Activated CD4-positive, alpha-beta memory T cell treated with anti-CD3 and anti-CD28 coated beads, Interleukin-2, amount 10 ng/mL, durations not matched to agents 7 days and 5 days (primary cell): ENCODE measurements at places on chromosomes 2 and 18. TPM values are rescaled to one million over a fixed set of nuclear protein-coding genes. Genes with fewer than 3 reads are reported as not detected.

Gene IGFBP2
- total RNA-seq: 0.83 TPM

Gene SDC1
- total RNA-seq: 0.33 TPM

Gene REG3G
- not detected for total RNA-seq

Gene FBXO36
- 0.71 TPM for total RNA-seq

Gene ZNF24
- total RNA-seq: 53.9 TPM

Gene GPBAR1
- total RNA-seq: 0.68 TPM

Gene PLA2R1
- not detected for total RNA-seq

Gene CCL20
- total RNA-seq: 4.7 TPM

Gene NEMP2
- total RNA-seq: 18.9 TPM

Gene CSRNP3
- total RNA-seq: not detected

Gene NCKAP5
- not detected for total RNA-seq

Gene TMX3
- total RNA-seq: 55.9 TPM

Gene ABHD1
- 0.13 TPM for total RNA-seq

Gene PRPF40A
- 113 TPM for total RNA-seq

Gene CYS1
- total RNA-seq: 0.40 TPM

Gene GRHL1
- total RNA-seq: 2.0 TPM

Gene RIT2
- not detected for total RNA-seq

Gene REG1B
- total RNA-seq: not detected

Gene DCC
- total RNA-seq: not detected

Gene PGAP1
- 53.6 TPM for total RNA-seq

Gene SLC19A3
- not detected for total RNA-seq

Gene RFTN2
- not detected for total RNA-seq

Gene PLB1
- total RNA-seq: 1.1 TPM

Gene FRZB
- total RNA-seq: not detected

Gene LYPD6B
- total RNA-seq: not detected

Gene LOXHD1
- not detected for total RNA-seq

Gene SH3BP4
- total RNA-seq: 0.08 TPM

Gene MRO
- total RNA-seq: not detected

Gene ARHGEF33
- 0.28 TPM for total RNA-seq

Gene TFPI
- not detected for total RNA-seq

Gene IL1A
- 4.8 TPM for total RNA-seq

Gene RASGRP3
- 6.3 TPM for total RNA-seq

Gene EN1
- not detected for total RNA-seq

Gene DPYSL5
- not detected for total RNA-seq

Gene CPLX4
- not detected for total RNA-seq

Gene TPGS2
- total RNA-seq: 110 TPM

Gene ALLC
- not detected for total RNA-seq

Gene TBR1
- not detected for total RNA-seq

Gene GNLY
- total RNA-seq: 599 TPM

Gene GPR35
- total RNA-seq: 5.2 TPM

Gene CRYGD
- total RNA-seq: not detected

Gene GPATCH11
- 9.0 TPM for total RNA-seq

Gene C2orf72
- 0.98 TPM for total RNA-seq

Gene PSMA8
- total RNA-seq: 0.60 TPM
